ENCODE measurements at places on chromosomes 13 and 19. TPM values are rescaled to one million over a fixed set of nuclear protein-coding genes. Genes with fewer than 3 reads are reported as not detected.

Gene ZNF253
- total RNA-seq, result 2.6 TPM

Gene CHMP2A
- total RNA-seq, result 71.4 TPM

Gene ANGPTL4
- total RNA-seq, result 2.6 TPM

Gene IGFL3
- total RNA-seq, result not detected

Gene POLR2E
- total RNA-seq, result 123 TPM

Gene CD320
- 50.6 TPM for total RNA-seq

Gene SAE1
- 128 TPM for total RNA-seq

Gene IFNL1
- total RNA-seq, result not detected

Gene IGFL2
- total RNA-seq, result not detected

Measured in placental pericyte (primary cell).